ENCODE measurements at places on chromosomes 6 and 20.
A peak's percentile ranks its signal among the peaks of the same experiment; 100 is the strongest.

DNA sequence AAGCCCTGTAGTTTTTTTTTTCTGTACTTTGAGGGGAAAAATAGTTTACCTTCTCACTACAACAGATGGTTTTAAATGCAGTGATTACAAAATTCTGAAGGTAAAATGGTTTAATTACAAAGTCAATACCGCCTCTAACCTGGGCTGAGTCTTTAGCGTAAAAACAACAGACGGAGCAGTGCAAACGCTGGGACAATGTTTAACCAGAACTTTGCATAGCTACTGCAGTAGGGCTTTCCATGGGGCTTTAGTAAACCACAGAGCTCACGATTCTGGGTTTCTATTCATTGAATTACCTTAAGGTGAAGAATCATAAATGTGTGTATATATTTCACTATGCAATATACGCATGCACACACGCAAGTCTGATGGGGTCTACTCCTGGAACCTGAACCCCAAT is 77.9 kb downstream of the RFX6 start:
- no peak for DNase-seq

GRCh38 chr6:106973836-106974335 is 643 bp downstream of the CD24 start:
- no peak for DNase-seq

DNA sequence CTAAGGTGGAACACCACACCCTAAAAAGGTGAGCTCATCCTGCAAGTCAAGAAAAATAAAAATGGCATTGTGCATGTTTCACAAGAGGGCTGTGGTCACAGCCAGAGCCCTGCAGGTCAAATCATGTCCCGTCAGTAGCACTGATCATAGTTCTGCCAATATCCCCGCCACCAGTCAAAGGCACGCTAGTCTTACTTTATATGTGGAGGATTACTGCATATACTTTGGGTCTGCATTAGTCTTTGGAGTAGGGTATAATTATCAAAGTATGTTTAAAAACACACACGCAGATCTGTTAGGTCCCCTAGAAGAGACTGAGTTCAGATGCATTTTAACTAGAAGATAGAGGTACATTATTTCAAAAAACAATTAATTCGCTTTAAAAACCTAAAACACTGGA is 1.8 kb downstream of the PERP start:
- DNase-seq: no peak

DNA sequence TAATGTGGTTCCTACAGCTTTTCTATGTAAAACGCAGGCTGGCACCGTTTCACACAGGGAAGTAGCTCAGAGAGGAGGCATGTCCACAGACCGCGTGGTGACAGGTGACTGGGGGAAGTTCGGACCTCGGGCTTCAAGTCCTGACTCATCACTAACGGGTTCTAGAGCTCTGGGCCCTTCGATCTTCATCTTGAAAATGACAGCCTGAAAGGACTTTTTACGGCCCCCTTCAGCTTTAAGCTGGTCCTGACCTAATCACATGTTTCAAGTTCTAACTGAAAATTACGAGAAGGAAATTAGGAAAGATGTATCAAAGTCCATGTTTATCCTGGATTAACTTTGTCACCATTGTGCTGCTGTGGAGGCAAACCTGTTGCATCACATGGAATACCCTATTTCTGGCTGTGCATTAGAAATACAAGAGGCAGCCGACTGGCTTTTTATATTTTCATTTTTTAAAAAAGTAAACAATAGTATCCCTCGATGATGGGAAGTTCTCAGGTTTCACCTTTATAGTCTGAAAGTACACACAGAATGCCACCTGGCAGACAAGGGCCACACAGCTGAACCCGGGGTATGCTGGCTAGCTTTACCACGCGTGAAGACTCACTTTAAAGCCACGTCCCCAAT is 2.0 kb downstream of the MAN1A1 start:
- no peak for DNase-seq

DNA sequence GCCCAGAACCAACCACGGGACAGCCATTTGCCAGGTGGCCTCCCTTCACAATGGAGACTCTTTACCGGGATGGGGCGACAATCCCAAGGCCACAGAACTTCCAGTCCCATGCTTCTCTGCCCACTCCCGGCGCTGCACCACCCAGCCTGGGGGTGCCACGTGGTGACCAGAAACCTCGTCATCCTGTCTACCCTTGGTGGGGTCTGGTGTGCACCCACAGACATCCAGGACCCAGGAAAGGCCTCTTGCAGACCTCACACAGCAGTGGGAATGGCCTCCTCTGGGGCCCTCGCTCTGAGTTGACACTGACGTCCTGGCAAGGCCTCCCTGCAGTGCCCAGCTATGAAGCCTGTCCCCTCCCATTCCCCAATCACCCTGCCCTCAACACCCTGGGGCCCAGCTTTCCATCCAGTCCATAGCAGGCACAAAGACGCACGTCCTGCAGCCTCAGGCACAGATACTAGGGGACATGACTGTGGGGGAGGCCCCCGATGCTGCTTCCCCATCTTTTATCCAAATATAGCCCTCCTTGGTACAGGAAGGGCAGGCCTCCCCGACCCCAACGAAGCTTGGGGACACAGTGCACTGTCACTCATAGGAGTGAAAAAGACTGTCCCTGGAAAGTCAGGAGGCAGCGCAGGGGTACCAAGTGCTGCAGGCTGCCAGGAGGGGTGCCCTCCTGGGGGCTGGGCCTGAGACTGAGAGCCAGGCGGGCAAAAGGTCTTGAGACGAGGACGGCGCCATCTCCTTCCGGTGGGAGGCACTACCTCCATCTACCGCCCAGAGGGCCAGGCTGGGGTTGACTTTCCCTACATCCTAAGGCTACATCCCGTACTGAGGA is 7.2 kb downstream of the CST7 start:
- DNase-seq: no peak

- no peak for DNase-seq
Measured at GRCh38 chr20:40727960-40728359, 38.9 kb upstream of the MAFB start.

- no peak for DNase-seq
Measured at GRCh38 chr6:41836022-41836659, 48.6 kb downstream of the TOMM6 start.

- DNase-seq: no peak
Measured at GRCh38 chr6:14275493-14275851, 157.9 kb downstream of the CD83 start.

DNA sequence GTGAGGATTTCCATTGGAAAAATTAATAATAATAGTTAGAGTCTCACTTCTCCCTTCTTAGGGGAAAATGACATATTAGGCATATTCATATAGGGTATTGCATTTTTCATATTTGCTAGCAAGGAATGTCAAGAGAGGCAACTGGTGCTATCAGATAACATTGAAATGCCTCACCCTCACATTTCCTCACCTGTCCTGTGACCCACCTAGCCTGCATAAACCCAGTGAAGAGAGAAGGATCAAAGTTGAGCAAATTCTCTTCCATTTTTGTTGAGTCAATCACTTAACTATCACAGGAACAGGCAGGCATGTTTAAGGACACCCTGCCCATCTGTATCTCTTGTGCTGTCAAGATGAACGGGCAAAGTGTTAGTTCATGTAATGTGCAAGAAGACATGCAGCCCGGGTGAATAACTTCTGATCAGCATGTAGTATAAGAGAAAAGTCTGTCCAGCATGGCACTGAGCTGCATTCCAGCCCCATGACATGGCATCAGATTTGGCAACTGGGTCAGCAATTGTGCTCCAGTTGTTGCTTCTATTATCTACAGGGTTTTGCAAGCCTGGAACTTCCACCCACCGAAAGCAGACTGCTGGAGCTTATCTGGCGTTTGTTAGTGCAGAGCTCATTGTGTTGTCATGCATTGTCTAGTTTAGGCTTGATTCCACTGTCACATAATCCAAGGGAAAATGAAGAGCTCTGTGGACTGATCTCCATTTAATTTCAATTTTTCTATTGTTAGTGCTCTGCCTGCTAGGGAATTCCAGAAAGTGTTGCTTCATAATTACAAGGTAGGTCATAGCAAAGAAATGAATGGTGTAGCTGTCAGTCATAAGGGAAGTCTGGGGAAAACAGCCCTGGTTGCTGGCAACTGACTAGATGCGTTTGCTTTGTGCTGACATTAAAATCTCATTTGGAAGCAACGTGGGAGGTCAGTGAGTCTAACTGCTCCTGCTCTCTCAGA is 138.4 kb upstream of the TNFAIP3 start:
- no peak for DNase-seq

DNA sequence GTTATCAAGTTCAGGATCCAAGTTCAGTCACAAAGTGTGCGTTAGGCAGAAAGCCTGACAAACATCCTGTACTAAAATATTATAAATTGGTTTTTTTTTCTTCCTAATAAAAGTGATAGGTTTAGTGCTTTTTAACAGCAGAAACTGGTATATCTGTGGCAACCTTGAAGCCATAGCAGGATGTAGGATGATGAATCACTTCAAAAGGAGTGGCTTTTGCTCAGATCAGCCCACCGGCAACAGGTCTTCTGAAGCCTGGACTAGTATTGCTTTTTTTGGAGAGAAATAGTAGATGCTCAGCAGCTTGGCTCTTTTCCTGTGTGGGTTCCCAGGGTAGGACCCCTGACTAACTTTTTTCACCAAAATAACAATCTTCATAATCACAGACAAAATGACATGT is 190.8 kb downstream of the EPM2A start:
- no peak for DNase-seq

DNA sequence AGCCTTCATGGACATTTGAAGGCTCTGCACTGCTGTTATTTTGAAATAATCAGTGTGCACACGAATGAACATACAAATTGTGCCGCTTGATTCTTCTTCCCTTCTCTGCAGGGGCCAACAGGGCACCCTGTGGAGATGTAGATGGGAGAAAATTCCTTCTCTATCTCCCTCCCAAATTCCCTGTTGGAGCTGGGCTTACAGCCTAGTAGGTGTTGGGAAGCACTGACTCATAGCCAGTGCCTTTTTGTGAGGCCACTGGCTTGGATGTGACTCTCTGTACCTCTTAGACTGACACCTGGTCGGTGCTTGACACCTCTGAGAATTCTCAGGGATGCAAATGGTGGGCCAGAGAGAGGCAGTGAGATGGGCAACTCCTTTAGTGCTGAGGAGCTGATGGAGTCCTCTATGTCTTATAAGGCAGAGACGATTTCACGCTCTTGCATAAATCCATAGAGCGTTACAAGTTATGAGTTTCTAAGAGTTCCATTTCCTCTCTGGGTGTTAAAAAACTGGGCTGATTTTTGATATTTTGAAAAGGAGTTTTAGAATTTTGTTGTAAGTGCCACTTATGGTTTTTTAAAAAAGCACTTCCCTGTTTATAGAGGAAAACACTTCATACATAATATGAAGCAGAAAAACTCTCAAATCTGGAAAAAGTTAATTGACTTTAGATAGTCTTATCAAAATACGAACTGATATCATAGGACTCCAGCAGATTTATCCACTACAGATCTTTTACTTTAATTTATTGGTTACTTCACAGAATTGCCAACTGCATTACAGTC is 89.8 kb upstream of the MAP3K7 start:
- DNase-seq: no peak

GRCh38 chr6:125346201-125346925 is 44.6 kb upstream of the HDDC2 start:
- DNase-seq: no peak

DNA sequence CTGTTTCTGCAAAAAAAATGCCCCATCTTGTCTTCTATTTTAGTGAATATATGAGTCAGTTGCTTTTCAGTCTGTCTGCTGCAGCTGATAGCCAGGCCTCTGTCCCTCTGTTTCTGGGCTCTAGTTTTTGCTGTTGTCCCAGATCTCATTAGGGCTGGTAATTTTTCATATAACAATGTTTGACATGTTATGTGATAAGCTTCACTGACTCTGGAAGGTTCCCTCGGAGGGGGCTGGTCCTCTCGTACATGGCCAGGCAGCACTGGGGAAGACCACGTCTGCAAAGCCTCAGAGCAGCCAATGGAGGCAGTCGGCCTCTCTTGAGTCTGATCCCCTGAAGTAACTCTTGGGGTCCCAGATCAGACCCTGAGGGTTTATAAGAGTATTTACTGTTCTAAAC is 223.8 kb downstream of the THBS2 start:
- DNase-seq: no peak

- no peak for DNase-seq
Measured at GRCh38 chr20:11332381-11332780, 585.3 kb upstream of the BTBD3 start.

DNA sequence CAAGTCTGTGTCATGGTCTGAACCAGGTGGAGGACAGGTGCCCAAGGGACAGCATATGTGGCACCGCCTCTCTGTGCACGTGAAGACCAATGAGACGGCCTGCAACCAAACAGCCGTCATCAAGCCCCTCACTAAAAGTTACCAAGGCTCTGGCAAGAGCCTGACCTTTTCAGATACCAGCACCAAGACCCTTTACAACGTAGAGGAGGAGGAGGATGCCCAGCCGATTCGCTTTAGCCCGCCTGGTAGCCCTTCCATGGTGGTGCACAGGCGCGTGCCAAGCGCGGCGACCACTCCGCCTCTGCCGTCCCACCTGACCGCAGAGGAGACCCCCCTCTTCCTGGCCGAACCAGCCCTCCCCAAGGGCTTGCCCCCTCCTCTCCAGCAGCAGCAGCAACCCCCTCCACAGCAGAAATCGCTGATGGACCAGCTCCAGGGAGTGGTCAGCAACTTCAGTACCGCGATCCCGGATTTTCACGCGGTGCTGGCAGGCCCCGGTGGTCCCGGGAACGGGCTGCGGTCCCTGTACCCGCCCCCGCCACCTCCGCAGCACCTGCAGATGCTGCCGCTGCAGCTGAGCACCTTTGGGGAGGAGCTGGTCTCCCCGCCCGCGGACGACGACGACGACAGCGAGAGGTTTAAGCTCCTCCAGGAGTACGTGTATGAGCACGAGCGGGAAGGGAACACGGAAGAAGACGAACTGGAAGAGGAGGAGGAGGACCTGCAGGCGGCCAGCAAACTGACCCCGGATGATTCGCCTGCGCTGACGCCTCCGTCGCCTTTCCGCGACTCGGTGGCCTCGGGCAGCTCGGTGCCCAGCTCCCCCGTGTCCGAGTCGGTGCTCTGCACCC is 109.5 kb upstream of the RAB32 start:
- DNase-seq: no peak

GRCh38 chr6:113481458-113481857 is 375.7 kb upstream of the MARCKS start:
- no peak for DNase-seq

GRCh38 chr6:150528648-150529285 is 70.9 kb upstream of the PLEKHG1 start:
- no peak for DNase-seq

DNA sequence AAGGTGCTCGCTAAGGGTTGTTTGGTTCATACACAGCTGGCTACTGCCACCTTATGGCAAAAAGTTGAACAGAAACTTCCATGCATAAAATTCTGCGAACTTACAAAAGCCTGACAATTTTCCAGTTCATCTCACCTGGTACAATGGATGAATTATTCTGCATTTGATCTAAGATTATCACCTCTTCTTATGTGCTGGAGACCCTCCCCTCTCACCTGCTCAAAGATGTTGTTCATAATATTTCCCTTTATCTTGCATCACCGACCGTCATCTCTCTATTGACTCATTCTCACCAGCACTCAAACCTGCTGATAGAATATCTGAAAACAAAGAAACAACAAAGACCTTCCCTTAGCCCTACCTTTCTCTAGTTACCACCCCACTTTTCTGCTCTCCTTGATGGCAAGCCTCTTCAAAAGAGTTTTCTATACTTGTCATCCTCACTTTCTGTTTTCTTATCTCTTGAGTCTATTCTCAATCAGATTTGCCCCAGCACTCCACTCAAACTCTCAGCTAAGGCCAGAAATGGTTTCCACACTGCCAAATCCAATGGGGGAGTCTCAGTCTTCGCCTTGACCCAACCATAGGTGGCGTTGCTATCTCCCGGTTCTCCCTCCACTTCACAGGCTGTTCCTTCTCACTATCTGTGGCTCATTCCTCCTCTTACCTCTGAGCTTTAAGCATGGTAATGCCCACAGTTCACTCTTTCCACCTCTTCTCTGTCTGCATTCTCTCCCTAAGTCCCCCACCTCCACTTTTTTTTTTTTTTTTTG is 25.8 kb downstream of the SNRNP48 start:
- DNase-seq: peak; percentile 10

- no peak for DNase-seq
Measured at GRCh38 chr20:51230727-51231126, 207.8 kb upstream of the KCNG1 start.

Measured in NCI-H510A (cell line).